ENCODE measurements at places on chromosomes 3 and 15.

DNA sequence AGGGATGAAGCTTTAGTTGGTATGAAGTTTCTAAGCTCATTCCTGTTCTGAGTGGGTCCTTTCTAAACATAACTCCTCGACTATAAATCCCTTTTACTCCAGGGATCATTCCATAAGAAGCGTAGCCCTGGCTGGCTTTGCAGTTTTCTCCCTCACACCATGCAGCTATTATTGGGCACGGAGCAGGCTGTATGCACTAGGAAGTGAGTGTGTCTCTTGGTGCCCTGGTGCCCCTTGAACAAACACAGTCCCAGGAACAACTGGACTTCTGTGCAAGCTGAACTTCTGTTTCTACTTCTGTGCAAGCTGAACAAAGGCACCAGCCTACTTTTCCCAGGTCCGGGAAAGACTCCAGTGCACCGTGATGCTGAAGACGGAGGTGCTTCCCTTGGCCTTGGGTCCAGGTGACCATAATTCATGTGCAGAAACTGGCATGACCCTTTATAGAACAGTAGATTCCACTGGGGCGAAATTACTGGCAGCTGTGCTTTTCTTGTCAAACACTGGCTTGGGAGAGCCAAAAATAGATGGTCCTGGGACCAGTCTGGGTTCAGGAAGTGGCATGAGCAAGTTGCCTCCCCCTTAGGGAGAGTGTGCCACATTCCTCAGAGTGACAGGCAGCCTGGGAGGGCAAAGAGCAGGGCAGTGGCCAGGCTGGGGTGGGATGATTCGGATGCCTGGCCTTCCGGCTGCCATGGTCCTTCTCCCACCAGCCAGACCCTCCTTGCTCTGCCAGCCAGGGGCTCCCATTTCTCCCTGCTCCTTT, 127.2 kb downstream of the SLCO3A1 start:
- no peak overlapping the region for H3K27ac ChIP-seq
- H3K4me3 ChIP-seq: no peak overlapping the region
- H3K27me3 ChIP-seq: no peaks in the 10 kb centered on the region
- DNase-seq: no peak
- no peaks in the 10 kb centered on the region for H3K4me1 ChIP-seq

DNA sequence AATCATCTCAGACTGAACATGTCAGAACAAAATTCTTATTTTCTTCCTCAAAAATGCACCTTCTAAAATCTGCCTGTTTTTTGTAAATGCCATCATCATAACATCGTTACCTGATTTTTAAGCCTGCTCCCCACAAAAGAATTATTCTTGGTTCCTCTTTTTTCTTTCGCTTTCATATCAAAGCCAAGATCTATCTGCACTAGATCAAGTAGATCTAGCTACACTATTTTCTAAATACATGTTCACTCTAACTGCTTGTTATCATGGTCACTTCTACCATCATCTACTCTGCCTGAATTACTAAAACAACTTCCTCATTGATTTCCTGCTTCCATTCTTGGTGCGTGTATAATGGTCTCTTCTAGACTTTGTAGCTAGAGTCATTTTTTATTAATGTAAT, 217.7 kb downstream of the ARPP21 start:
- no peak for DNase-seq
- no peaks in the 10 kb centered on the region for H3K4me1 ChIP-seq
- no peak overlapping the region for H3K27ac ChIP-seq
- no peak overlapping the region for H3K4me3 ChIP-seq
- H3K36me3 ChIP-seq: no peaks in the 10 kb centered on the region

DNA sequence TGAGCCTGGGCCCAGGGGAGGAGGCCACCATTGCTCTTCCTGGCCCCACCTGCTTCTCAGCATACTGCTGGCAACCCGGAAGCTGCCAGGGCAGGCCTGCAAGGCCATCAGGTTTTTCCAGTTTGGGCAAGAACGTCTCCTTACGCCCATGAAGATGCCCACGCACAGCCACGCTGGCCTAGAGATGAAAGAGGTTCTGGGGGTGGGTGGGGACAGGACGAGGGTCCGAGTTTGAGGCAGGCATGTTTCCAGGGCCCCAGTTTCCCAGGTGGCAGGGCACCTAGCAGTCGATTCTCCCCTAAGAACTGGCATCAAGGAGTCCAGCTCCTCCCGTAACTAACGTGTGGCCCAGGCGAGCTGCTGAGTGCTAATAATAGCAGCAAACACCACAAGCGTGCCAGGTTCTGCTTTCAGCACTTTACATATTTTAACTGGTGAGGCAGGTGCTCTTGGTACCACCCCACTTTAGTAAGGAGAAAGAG, 45.8 kb downstream of the ZNF710 start:
- H3K27me3 ChIP-seq: no peaks in the 10 kb centered on the region
- peak overlapping the region; percentile 4 for H3K27ac ChIP-seq
- H3K36me3 ChIP-seq: no peaks in the 10 kb centered on the region

DNA sequence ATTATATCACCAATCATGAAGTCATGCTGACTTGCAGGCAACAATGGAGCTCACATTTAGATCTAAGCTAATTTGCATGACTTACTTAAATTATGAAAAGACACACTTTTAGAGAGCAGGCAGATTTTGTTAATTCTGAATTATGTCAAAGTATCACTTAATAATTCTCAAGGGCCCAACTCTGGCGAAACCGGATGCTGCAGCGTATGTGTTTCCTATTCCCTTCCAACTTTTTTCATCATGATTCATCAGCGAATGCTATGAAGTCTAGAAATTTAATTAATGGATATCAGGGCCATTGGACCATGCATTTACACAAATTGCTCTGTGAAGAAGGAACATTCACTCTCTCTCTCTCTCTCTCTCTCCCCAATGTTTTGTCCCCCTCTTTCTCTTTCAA, 63.5 kb upstream of the GOLGA8A start:
- no peak for DNase-seq
- no peaks in the 10 kb centered on the region for H3K36me3 ChIP-seq
- no peak overlapping the region for H3K27ac ChIP-seq

DNA sequence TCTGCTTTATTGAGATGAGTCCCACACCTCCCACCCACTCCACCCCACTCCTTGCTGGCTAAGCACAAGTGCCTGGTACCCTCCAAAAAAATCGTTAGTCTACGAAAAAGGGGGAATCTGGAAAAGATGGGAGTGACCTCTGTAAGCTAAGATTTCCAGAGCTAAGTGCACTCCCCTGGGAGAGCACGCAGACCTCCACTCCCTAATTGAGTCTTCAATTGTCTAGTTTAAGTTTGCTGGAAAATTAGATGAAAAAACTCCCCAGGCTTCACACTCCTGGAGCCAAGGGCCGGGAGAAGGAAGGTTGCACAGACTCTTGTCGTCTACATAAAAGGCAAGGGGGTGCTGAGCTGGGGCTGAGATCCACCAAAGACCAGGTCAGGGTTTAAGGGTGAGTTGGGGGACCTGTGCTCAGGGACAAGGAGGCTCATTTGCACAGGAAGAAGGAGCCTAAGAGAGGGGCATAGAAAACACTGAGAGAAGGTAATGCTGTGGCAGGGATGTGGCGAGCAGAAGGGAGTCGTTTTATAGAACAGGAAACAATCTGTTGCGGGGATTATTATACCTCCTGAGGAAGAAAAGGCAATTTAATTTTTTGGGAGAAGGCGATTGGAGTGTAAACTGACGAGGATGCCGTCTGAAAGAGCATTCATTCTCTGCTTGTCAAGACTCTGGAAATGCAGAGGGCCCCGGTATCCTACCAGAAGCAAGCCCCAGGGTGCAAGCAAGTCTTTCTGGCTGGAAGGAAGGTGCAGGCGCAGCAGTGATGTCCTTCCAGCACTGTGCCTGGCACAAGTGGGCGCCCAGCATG, 126.5 kb upstream of the DLG1 start:
- H3K27ac ChIP-seq: no peak overlapping the region
- H3K4me3 ChIP-seq: no peak overlapping the region
- DNase-seq: no peak

- no peak overlapping the region for H3K27ac ChIP-seq
- H3K27me3 ChIP-seq: no peaks in the 10 kb centered on the region
- H3K4me1 ChIP-seq: no peaks in the 10 kb centered on the region
- no peaks in the 10 kb centered on the region for H3K36me3 ChIP-seq
These were observed 241.6 kb upstream of the AZI2 start for GRCh38 chr3:28590216-28590615.

- no peaks in the 10 kb centered on the region for H3K27me3 ChIP-seq
- H3K4me3 ChIP-seq: no peak overlapping the region
- H3K36me3 ChIP-seq: no peaks in the 10 kb centered on the region
- H3K4me1 ChIP-seq: no peaks in the 10 kb centered on the region
These were observed 24.0 kb upstream of the APEH start for GRCh38 chr3:49650177-49650576.

- H3K4me3 ChIP-seq: no peak overlapping the region
- H3K27me3 ChIP-seq: no peaks in the 10 kb centered on the region
- DNase-seq: no peak
- H3K27ac ChIP-seq: no peak overlapping the region
- H3K4me1 ChIP-seq: peaks cover 14% of the 10 kb centered on the region
These were observed 7.4 kb downstream of the GLB1 start for GRCh38 chr3:33089515-33089914.

DNA sequence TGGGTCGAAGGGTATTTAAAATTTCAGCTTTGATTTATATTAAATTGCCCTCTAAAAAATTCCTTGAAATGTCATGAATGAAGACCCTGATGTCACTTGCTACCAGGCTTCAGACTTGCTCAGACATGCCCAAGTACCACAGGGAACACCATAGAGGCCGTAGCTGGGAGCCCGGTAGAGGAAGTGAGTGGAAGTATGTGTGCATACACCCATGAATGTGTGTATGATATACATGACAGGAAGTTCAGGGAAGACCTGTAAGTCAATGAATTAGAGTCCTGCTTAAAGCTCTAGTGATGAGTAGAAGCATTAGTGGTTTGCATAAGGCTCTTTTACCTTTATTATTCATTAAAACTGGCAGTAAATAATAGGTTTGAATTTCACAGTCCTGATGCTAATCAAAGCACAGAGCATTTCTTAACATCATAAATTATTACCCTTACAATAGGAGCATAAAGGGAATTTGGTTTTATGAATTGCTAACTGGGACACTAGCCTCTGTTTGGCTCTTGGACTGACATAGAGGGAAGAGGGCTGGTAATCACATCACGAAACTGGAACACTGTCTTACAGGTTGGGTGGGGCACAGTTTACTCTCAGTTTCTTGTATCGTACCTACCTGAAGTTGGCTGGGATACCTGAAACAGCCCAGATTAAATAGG, 144.4 kb downstream of the CHST2 start:
- H3K27me3 ChIP-seq: no peaks in the 10 kb centered on the region
- no peak for DNase-seq
- H3K4me1 ChIP-seq: no peaks in the 10 kb centered on the region

DNA sequence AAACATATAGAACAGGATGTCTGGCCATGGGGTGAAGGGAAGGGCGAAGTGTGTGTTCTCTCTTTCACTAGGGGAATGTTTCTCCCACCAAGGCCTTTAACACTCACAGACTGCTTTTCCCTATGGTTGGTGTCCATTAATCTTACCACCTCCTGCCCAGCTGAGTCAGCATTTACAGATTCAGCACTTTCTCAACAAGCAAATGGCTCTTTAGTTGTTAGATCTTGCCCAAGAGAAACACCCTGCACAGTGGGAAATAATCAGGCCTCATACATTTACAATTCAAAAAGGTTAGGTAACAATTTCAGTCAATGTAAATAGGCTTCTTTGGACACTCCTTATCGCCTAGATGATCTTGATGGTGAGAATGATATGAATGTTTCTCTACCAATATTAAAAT, 418.2 kb downstream of the EPHA3 start:
- no peak for DNase-seq
- no peaks in the 10 kb centered on the region for H3K4me1 ChIP-seq
- H3K27ac ChIP-seq: no peak overlapping the region
- no peaks in the 10 kb centered on the region for H3K27me3 ChIP-seq

DNA sequence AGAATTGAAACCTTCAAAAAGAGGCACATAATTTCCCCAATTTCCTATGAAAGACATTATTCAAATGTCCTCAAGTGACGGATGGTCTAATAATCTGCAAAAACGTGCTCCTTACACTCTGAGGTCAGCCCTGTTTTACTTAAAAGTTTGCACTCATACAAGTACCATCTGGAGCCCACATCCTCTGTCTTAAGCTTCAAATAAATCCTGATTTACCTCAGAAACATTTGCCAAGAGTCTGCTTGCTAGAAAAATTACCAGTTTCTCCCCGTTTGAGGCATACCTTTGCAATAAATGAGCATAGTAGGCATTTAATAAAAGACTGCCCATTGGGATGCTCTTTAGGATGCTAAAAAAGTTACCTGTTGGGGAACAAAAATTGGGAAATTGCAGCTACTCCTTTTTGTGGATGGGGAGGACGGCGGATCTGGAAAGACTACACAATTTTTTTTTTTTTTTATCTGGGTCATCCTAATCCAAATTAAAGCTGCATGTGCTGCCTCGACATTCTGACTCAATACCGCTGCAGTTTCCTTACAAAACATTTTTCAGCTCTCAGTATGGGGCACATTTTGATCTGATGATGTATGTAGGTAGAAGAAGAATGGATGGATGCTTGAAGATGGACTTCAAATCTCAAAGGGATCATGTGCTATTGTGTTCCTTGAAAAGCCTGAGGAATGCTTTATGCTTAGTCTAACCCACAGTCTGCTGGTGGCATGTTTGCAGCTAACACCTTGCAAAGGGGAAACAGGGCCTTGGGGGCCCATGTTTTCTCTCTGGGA, 233.7 kb upstream of the ADAMTS9 start:
- DNase-seq: no peak
- H3K4me3 ChIP-seq: no peak overlapping the region
- no peaks in the 10 kb centered on the region for H3K27me3 ChIP-seq
- H3K27ac ChIP-seq: no peak overlapping the region
- H3K36me3 ChIP-seq: no peaks in the 10 kb centered on the region

DNA sequence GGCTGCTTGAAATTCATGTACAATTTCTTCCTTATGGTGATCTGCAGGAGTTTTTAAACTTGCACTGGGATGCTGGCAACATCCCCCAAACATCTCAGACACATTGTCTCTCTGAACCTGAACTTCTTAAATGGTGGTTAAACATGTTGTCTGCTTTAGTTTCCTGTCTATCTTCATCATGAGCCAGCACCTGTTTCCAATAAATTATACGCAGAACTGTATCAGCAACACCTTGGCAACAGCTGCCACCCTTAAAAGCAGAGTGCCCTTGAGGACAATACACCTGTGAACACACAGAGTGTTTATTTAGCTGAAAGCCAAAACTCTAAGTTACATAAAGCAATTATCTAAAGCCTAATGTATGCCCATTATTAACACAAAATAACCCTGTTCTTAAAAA, 242.9 kb downstream of the WNT5A start:
- H3K27ac ChIP-seq: no peak overlapping the region
- H3K4me1 ChIP-seq: no peaks in the 10 kb centered on the region

- H3K27ac ChIP-seq: no peak overlapping the region
- no peaks in the 10 kb centered on the region for H3K27me3 ChIP-seq
- H3K4me1 ChIP-seq: no peaks in the 10 kb centered on the region
These were observed 81.5 kb upstream of the NTRK3 start for GRCh38 chr15:88337993-88338392.

Measured in sigmoid colon (tissue), 7 donors.